Fibroblast of upper back skin (primary cell): ENCODE measurements at places on chromosomes 1 and 21.
A peak's percentile ranks its signal among the peaks of the same experiment; 100 is the strongest.

DNA sequence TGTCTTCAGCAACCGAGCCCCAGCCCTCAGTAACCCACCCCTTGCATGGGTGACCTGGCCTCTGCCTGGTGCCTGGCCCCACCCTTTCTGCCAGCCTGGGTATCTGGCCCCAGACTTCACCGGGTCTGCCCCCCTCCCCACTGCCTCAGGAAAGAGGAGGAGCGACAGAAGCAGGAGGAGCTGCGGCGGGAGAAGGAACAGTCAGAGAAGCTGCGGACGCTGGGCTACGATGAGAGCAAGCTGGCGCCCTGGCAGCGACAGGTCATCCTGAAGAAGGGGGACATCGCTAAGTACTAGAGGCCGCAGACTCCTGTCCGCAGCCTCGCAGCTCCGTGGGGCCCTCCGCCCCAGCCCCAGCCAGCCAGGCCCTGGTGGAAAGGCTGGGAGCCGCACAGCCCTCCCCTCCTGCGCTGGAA is 6.1 kb downstream of the TNFRSF25 start:
- DNase-seq: no peak

DNA sequence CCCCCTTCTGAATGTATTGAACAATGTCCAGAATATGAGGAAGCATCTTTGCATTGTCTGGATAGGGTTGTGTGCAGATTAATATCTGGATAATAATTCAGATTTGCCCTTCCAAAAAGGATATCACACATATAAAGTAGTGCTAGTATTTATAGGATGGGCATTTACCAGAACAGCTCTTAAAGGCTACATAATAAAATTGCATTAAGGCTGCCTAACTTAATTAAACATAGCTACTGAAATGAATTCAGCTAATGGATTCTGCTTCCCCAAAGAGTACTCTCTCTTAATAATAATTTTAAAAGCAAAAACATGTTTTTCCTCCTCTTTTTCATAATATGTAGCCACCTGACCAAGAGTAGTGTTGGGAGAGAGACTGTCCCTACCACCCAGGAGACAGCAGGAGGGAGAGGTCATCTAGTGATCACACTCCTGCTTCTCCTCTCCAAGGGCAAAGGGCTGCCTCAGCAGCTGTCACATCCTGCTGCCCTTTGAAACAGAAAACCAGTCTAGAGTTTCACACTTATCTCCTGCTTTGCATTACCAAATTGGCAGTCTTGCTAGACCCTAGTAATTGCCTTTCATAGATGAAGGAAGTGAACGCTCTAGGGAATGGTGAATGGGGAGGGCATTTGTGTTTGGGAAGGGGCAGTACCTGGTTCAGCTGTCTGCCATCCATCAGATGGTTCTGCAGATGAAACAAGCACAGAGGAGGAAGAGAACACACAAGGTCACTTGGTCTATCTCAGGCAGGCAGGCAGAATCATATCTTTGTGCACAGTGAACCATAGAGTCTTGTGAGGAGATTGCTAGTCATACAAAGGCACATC is 29.3 kb upstream of the DDAH1 start:
- DNase-seq: no peak

- no peak for DNase-seq
Measured at GRCh38 chr1:165598676-165599059, 32.4 kb upstream of the MGST3 start.

GRCh38 chr21:15255763-15256162 is 191.0 kb upstream of the NRIP1 start:
- DNase-seq: peak; percentile 25

DNA sequence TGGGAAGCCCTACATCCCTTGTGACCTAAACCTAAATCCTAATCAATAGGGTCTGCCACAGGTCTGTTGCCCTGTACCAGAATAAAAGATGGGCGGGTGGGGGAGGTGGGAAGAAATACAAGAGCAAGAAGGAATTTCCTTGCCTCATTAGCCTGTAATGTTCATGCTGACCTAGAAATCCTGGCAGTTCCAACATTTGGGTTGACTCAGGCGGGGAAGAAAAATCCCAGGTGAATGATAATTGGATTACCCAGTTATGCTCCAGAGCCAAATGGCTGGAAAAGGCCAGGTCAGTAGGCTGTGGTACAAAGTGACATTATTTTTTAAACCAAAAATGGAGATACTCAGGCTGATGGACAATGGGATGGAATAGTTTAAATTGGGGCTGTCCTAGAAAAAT is 27.3 kb upstream of the A3GALT2 start:
- DNase-seq: peak; percentile 62

DNA sequence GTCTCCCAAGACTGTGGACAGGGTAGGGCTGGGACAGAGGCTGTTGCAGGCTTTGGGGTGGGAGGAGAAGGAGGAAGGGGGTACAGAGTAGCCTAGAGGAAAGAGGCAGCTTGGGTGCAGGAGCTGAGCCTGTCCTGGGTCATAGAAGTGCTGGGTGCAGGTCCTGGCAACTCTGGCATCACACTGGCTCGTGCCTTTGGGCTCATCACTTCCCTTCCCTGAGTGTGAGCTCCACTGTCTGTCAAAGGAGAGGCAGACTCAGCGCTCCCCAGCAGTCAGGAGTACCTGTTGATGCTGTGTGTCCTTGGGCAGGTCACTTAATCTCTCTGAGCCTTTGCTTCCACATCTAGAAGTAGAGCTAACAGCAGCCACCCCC is 157.1 kb downstream of the PTPRU start:
- DNase-seq: no peak

DNA sequence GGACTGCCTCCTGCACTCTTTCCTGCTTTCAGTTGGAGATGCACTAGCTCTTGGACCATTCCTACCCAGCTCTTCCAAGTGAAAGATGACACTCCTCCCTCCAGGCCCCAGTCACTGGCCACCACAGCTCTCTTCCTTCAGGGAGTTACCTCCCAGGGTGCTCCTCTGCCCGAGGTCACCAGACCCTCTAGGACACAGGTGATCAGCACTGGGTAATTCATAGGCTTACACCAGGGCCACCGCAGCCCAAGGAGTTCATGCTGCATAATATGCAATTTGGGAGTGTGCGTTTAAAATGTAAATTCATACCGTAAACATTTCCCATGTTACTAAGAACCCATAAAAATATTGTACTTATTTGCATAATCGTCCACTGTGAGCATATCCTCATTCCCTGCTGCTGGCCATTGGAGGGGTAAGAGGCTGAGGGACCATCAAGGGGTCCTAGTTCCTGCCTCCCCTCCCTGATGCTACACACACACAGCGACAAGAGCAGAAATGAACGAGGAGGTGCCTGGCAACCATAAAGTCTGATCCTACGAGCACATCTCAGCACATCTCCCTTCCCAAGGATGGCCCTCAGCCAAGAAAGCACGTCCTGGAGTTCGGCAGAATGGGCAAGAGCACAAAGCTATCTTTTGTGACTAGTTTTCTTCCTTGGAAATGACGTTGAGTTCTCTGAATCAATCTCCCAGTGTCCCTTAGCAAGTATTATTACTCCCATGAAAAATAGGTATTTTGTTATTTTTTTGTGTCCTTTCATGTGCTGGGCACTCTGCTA is 222.9 kb upstream of the RAB4A start:
- DNase-seq: no peak

- no peak for DNase-seq
Measured at GRCh38 chr1:101051688-101052638, 26.4 kb upstream of the DPH5 start.

- DNase-seq: no peak
Measured at GRCh38 chr1:19785660-19786059, 14.1 kb downstream of the TMCO4 start.

GRCh38 chr1:40703316-40703715 is 11.8 kb downstream of the NFYC start:
- peak; percentile 83 for DNase-seq

GRCh38 chr1:93846206-93846991 is 32.6 kb downstream of the DNTTIP2 start:
- DNase-seq: peak; percentile 79

GRCh38 chr1:23732363-23733224 is 10.7 kb upstream of the ELOA start:
- peak; percentile 40 for DNase-seq

DNA sequence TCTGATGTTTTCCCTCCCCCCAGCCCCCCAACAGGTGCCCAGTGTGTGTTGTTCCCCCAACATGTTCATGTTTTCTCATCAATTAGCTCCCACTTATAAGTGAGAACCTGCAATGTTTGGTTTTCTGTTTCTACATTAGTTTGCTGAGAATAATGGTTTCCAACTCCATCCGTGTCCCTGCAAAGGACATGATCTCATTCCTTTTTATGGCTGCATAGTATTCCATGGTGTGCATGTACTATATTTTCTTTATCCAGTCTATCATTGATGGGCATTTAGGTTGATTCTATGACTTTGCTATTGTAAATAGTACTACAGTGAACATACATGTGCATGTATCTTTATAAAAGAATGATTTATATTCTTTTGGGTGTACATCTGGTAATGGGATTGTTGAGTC is 24.6 kb downstream of the ZNF678 start:
- no peak for DNase-seq

DNA sequence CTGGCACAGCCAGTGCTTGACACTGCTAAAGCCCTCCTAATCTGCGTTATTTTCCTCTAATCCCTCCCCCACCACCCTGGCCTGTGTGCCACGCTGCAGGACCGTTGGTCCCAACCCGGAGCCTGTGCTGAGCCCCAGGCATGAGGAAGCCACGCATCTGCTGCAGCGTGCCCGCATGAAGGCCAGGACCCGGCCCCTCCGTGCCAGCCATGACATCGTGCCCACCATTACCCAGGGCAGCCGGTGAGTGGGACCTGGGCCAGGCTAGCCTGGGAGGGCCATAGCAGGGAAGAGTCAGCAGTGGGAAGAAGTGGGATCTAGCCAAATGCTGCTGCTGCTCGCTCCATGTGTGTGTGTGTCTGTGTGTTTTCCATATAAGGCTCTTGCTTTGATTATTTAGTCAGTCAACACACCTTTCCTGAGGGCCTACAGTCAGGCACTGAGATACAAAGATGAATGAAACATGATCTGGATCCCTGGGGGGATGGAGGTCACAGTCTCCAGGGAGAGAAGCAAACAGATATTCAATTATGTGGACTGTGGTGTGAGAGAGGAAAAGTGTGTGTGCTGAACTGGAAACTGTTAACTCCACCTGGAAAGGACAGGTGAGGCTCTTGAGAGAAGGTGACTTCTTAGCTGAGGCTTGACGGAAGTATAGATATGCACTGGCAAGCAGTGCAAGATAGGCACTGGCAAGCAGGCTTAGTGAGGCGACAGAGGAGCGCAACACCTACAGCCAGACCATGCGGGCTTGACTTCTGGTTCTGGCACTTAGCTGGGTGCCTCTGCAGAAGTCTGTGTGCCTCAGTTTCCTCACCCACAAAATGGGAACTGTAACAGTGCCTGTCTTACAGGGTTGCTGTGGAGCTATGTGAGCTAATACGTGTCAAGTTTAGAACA is 15.9 kb downstream of the KIAA1614 start:
- no peak for DNase-seq

GRCh38 chr1:203098914-203099520 is 13.2 kb upstream of the MYOG start:
- DNase-seq: no peak

GRCh38 chr1:12001249-12001917 is 17.9 kb upstream of the MIIP start:
- peak; percentile 82 for DNase-seq

DNA sequence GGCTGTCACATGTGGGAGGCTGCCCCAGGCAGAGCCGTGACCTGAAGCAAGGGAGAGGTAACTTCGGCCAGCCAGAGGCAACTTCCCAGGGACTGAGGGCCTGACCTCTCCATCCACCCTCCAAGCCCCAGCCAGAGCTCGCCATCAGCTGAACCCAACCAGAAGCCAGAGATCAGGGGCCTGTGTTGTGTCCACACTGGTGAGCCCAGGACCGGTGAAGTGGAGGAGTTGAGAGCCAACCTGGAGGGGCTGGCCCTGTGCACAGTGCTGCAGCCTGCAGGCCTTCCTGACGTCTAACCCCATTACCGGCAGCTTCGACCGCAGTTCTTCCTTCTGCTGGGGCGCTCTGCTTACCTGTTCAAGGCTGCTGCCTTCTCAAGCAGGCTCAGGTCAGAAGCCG is 19.6 kb upstream of the PDE9A start:
- DNase-seq: no peak

DNA sequence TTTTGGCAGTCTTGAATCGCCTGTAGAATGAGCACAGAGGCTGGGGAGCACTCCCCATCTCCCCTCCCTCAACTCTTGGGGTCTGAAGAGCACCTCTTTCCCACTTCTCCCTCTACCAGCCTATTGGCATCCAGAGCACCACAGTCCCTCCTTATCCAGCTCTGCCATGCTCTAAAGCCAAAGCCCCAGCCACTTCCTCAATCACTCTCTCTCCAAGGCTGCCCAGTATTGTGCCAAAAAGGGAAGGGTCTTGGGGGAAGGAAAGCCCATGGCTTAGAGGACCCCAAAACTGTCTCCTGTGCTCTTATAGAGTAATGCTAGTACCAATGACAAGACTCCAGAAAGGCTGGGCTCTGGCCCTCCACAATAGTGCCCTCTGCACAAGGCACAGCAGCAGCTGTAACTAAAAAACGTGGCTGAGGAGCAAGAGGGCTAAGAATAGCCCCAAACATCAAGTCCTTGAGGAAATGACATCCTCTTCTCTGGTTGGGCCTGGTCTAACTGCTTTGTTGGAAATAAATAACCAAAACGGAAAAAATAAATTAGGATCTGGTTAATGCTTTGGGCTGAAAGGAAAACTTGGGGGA is 28.4 kb downstream of the SLC27A3 start:
- no peak for DNase-seq

- DNase-seq: no peak
Measured at GRCh38 chr1:9062846-9063245, 6.6 kb downstream of the SLC2A5 start.

DNA sequence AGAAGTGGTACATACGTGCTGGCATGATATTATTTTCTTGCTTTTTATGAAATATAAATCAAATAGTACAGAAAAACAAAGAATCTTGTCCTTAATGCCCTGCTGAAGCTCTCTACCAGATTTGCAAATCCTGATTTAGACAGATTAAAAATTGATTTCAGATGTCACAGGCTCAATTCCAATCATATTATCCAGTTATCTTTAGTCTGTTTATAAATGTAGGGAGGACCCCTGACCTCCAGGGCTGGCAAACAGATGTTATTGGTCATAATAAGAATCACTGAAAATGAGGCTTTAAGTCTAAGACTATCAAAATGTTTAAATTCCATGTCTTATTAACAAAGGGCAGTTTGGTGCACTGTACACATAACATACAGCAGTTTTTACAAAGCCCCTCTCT is 62.1 kb downstream of the TP53BP2 start:
- DNase-seq: no peak

DNA sequence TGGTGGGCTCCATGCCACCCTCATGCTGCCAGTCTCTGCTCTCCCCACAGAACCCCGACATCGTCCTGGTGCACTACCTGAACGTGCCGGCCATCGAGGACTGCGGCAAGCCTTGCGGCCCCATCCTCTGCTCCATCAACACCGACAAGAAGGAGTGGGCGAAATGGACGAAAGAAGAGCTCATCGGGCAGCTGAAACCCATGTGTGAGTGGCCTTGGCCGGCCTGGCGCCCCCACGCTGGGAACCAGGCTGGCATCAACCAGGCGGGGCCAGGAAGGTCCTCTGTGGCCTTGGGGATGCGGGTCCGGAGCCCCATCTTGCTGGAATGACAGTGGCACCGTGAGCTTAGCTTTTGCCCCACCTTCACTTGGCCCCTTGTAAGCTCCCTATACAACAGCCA is 130.7 kb upstream of the VAMP3 start:
- no peak for DNase-seq

- no peak for DNase-seq
Measured at GRCh38 chr1:30657131-30658013, 66.0 kb downstream of the MATN1 start.

GRCh38 chr1:203096566-203096965 is 10.8 kb upstream of the MYOG start:
- no peak for DNase-seq

- DNase-seq: peak; percentile 7
Measured at GRCh38 chr1:206933333-206933945, 11.7 kb upstream of the FCMR start.
